ENCODE measurements at places on chromosomes 16 and 17.
A peak's percentile ranks its signal among the peaks of the same experiment; 100 is the strongest.

DNA sequence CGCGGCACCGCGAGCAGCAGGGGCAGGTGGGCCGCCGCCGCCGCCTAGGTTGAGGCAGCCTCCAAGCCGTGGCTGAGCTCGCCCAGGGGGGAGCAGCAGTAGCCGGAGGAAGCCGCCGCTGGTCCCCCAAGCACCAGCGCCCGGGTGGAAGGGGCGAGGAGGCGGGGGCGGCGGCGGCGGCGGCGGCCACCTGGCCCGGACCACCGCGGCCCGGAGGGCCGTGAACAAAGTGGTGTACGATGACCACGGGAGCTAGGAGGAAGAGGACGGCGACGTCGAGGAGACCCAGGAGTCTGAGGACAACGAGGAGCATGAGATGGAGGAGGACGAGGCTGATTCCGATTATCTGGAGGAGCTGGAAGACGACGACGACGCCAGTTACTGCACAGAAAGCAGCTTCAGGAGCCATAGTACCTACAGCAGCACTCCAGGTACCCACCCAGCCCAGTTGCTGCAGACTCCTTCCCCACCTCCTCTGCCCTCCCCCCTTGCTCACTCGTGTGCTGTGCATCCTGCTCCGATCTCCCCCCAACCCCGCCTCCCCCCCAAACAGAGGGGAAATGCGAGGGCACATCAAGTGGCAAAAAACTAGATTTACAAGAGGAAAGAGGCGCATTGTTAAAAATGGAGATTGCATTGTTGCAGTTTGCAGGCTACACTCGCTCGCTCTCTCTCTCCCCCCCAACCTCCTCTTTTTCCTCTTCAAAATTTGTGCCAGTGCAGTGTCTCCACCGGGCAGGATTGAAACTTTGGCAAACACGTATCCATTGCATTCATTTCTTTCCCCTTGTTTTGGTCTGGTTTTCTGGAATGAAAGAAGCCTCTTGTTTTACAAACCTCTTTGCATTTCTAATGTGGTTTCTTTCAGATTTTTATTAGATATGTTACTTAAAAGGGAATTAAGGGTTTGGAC lies 41.8 kb upstream of the AMZ2 start:
- DNase-seq, result no peak

DNA sequence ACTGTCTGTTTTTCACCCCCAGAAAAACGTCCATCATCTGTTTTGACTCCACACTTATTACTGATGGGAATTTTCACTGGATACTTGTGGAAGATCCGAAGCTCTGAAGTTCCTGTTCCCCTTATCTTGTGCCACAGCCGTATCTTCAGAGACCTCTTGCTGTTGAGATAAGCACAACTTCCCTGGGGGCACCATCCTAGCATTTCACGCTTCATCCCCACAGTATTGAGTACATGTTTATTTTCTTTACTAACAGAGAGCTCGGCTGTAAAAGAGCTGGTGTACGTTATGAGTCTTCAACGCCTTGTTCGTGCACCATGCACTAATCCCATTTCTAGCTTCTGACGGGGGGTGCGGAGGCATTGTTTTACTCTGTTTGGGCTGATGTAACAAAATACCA lies 813.6 kb upstream of the EEF2KMT start:
- DNase-seq, result no peak

DNA sequence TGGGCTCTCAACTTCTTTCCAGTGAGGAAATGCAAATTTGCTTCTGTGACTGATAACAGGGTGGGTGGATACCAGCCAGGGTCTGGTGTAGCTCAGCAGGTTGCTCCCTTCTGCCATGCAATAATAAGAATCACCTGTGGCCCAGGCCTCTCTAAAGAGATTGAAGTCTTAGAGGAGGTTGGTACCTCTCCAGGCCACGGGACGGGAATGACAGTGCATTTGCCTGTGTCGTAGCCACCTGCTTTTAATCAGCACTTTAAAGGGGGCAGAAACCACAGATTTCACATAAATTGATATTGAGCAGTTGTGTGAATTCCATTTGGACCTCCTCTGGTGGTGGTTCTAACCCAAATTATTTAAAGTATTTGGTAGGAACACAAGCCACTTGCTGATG lies 246.9 kb downstream of the PRKCA start:
- DNase-seq, result no peak

- DNase-seq, result no peak
Observed at GRCh38 chr17:61669522-61669921, 78.5 kb upstream of the NACA2 start.

DNA sequence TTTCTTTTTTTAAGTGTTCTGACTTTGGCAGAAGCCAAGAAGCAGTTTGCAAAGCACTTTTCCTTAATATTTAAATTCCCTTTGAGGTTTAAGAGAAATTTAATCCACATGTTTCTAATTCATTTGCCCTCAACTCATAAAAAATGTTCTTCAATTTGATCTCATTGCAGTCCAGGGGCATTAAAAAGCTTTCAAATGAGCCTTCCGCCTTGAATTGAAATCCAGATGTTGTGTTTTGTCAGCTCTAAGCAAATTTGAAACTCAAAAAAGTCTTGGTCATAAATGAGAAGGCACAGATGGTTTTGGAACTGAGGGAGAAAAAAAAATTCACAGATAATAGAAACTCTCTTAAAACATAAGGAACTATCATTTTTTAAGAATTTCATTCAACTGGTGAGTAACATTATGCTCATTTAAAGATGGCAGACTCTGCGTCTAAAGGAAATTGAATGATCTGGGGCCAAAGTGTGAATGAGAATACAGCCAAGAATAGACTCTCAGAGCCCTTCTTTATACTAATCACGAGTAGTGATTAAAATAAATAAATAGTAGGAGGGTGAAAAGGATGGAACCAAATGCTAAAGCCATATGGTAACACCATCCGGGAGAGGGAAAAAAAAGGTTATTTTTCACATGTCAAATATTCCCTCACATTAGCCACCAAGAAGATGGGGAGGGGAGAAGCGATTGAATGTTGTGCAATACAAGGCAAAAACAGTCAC lies 1304.7 kb downstream of the CDH8 start:
- no peak for DNase-seq

GRCh38 chr16:13919330-13919682 lies 648 bp upstream of the ERCC4 start:
- no peak for DNase-seq

DNA sequence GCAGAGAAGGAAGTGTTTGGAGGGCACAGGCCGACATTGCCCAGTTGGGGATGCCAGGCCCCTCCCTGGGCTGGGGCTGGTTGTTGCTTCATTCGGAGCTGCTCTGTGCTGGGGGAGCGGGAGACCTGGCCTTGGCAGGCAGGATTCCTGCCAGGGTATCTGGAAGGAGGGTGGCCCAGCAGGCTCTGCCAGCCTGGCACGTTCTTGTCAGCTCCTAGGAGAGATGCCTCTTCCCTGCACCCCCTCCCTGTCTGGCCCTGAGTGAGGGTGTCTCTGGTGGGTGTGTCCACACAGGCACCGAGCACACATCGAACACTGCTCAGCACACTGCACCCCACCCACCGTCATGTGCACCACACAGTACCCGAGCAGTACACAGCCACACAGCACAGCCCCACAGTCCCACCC lies 35.2 kb downstream of the ARHGAP23 start:
- DNase-seq, result no peak

GRCh38 chr17:3885271-3885670 lies 7.6 kb downstream of the CAMKK1 start:
- DNase-seq, result no peak

DNA sequence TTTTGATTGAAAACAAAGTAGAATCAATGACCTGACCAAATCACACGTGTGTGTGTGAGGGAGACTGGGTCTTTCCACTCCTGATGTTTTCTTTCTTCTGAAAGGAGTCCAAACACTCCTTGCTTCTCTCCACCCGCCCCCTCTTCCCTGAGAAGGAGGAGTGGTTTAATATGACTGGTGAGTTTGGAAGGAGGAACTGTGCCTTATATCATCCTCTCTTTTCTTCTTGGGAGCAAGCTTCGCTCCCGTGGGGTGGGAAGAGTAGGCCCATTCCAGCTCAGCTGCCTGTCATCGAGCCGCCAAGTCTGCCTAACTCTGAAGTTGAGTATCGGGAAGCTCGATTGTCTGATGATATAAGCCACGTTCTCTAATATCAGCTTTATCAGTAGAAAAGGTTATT lies 96.5 kb downstream of the YPEL2 start:
- DNase-seq, result no peak

- no peak for DNase-seq
Observed at GRCh38 chr16:140175-140857, 1.8 kb upstream of the NPRL3 start.

DNA sequence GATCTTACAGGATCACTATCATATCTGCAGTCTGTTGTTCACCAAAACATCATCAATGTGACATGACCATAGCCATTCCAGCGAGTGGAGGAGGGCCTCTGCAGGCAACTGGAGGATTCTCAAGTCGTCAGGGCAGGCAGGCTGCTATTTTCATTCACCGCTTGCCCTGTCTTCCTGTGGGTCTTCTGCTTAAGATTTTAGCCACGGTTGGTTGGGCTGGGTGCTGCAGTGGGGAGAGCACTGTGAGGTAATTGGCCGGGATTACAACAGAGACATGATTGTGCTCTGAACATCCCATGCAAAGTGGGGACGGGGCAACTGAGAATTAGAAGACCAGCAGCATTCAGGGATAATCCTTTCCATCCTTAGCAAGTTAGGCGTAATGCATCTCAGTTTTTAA lies 245.9 kb downstream of the CPPED1 start:
- DNase-seq, result no peak

DNA sequence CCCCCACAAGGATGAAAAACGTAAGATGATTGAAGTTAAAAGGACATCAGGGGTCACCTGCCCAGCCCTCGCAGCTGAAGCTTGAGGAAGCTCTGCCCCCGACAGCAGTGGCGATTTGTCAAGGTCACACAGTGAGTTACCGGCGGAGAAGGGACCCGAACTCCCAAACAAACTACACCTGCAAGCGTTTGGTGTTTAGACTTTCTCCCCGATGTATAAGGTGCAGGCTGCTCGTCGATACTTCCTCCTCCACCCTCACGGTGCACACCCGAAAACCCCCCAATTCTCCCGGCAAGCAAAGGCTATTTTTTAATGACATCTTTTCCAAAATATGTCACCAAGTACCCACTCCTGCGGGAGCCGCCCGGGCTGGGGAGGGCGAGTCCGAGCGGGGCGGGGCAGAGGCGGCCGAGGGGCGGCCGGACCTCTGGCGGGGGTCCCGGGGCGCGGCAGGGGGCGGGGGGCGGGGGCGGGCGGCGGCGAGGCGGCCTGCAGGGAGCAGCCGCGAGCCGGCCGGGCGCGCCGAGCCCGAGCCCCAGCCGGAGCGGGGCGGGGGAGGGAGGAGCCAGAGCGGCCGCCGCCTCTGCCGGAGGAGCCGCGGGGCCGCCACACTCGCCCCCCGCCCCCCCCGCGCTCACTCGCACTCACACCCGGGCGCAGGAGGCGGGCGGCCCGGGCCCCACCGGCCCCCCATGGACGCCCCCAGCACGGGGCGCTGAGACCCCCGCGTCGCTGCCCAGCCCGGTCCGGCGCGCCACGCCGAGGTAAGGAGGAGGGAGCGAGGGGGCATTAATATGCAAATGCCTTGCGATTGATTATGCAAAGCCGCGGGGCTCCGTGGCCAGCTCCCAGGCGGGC lies at the start of gene THRA:
THRA (plus strand) TSS at position 637 of the 858 bp plus-strand sequence. CDS start 11,524 bp downstream, outside the sequence.
- no peak for DNase-seq

DNA sequence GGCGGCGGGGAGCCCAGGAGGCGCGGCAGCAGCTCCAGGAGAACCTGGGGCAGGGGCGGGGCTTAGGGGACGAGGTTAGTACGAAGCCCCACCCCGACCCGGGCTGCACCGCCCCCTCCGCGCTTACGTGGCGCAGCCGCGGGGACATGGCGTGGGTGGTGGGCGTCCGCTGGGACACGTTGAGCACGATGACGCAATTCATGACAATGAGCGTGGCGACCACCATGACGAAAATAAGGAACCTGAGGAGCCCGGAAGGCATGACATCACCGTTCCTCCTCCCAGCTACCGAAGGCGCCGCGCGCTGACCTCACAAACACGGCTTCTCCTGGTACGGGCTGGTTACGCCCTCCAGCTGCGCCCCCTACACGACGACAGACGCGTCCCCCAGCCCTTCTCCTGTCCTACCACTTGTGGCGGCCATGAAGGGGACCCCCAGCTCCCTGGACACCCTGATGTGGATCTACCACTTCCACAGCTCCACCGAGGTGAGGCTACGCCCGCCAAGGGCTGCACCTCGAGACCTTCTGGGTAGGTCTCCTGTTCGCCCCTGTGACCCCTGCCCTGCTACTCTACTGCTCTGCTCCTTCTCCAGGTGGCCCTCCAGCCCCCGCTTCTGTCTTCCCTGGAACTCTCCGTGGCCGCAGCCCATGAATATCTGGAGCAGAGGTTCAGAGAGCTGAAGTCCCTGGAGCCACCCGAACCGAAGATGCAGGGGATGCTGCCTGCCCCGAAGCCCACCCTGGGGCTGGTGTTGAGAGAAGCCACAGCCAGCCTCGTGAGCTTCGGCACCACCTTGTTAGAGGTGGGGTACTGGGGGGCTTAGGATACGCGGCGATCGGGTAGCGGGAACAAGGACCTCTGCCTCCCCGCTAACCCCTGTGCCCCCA lies at the start of gene C17orf107:
C17orf107 (plus strand) TSS at position 196 of the 890 bp plus-strand sequence; CDS start at position 423, 227 bp downstream.
- DNase-seq, result peak; percentile 20

DNA sequence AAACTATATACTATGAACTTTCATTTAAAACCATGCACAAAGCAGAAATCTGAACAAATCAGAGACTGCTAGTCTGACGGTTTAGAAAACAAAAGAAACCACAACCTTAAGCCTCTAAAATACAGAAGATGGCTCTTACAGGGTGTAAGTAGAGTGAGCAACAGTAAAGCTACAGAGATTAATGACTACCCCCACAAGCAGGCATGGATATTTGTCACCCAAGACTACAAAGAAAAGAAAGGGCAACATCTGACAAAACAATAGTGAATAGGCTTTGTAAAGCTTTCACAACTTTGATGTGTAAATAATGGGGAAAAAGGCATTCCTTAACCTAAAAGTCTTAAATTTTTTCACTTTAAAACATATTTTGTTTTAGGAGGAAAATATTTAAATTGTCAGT lies 75.0 kb downstream of the SPAG9 start:
- DNase-seq, result no peak

- no peak for DNase-seq
Observed at GRCh38 chr16:18804540-18804939, 3.2 kb upstream of the ARL6IP1 start.

GRCh38 chr16:27226976-27227705 lies 23.8 kb downstream of the KDM8 start:
- DNase-seq, result no peak

DNA sequence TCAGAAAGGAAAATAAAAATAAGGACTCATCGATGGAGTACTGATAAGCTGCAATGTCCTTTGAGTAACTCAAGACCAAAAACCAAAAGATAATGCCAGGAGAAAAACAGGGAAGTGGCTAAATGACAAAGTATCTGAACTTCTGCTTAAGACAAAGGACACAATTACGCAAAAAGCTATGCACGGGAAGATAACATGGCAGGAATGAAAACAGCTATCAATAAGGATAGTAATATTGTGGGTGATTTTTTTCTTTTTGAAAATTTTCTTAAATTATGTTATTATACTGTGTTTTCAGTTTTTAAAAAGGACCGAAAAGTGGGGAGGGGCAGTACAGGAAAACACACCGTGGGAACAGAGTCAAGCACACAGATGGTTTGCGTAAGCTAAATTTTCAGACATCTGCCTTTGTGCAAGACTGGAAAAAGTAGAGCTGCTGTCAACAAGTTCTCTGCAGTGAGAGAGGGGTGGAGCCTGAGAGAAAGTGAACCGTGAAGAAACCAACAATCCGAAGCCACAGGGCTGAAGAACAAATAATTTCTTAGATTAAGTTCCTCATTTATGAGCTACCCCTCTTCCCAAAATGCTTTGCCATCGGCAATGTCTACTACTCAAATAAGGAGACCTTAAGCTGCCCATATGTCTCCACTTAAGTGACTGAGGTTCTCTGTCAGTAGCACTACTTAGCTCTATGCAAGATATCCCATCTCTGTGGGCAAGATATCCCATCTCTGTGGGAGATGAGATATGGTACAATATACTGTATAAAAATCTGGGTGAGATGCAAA lies 99.9 kb upstream of the CORO6 start:
- DNase-seq, result peak; percentile 53

Data from AG04450 (cell line).